ENCODE measurements at places on chromosomes 1 and 21. TPM values are rescaled to one million over a fixed set of nuclear protein-coding genes. Genes with fewer than 3 reads are reported as not detected.

- no peak for DNase-seq
Observed at GRCh38 chr1:180525715-180526039, 23.3 kb upstream of the ACBD6 start.

DNA sequence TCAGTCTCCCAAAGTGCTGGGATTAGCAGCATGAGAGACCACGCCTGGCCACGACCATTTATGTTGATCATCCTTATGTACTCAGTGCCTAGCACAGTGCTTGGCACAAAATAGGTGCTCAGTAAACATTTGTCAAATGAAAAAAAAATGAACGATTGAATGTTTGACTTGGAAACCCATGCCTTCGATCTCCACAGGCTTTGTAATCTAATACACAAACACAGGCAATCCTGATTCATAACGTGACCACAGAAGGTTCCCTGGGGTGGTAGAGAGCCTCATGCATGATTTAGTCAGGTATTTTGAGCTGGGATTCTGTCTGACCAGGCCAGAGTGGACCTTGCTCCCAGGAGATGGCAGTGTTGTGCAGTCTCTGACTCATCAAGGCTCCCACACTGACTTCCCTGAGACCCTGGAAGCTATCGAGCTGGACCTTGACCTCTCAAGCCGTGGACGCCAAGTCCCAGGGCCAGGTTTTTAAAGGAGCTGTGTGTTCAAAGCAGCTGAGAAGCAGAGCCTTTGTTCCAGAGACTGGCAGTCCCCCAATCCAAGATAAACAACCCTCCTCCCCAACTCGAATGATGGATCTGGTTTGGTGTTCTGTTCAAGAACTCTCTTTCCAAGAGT, 81.1 kb downstream of the PGM1 start:
- DNase-seq: peak; percentile 95

Gene MAP3K7CL
- total RNA-seq: 10.7 TPM

Gene KIAA0040
- total RNA-seq: 4.4 TPM

Gene S100A7
- not detected for total RNA-seq

DNA sequence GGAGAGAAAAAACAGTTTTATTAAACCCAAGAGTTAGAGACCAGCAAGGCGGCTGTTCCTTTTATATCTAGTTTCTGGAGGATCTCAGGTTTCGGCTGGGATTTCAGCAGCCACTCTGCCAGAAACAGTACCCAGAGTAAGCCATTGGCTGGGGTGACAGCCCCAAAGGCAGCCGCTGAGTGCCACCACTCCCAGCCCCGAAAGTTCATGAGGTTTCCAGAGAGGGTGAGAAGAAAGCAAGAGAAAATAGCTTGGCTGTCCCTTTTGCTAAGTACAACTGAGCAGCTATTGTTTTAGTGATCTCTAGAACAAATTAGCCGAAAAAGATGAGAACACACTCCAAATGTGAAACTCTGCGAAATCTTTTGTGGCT, 1.2 kb downstream of the SH3BGR start:
- no peak for DNase-seq

Gene NTNG1
- 5.8 TPM for total RNA-seq

DNA sequence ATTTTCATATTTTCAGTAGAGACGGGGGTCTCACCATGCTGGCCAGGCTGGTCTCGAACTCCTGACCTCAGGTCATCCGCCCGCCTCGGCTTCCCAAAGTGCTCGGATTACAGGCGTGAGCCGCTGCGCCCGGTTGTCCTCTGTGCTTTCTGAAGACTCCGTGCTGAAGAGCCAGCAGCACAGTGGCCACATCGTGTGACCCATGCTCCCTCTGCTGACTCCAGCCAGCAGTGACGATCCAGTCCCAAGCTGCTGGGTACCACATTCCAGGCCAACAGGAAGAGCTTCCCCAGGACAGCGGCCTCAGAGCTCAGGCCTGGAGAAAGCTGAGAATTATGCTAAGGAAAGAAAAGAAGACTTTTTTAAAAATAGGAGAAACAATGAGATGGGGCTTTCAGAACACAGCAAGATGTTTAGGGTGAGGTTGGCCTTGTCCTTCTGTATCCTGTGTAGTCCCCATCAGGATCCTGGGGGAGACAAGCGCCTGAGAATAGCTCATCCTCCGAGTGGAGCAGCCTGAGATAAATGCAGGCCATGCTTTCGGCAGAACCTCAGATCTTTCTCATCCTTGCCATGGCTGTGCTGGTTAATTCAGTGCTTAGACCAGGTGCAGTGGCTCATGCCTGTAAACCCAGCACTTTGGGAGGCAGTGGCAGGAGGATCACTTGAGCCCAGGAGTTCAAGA, 207.1 kb downstream of the SLC35F3 start:
- DNase-seq: peak; percentile 75

DNA sequence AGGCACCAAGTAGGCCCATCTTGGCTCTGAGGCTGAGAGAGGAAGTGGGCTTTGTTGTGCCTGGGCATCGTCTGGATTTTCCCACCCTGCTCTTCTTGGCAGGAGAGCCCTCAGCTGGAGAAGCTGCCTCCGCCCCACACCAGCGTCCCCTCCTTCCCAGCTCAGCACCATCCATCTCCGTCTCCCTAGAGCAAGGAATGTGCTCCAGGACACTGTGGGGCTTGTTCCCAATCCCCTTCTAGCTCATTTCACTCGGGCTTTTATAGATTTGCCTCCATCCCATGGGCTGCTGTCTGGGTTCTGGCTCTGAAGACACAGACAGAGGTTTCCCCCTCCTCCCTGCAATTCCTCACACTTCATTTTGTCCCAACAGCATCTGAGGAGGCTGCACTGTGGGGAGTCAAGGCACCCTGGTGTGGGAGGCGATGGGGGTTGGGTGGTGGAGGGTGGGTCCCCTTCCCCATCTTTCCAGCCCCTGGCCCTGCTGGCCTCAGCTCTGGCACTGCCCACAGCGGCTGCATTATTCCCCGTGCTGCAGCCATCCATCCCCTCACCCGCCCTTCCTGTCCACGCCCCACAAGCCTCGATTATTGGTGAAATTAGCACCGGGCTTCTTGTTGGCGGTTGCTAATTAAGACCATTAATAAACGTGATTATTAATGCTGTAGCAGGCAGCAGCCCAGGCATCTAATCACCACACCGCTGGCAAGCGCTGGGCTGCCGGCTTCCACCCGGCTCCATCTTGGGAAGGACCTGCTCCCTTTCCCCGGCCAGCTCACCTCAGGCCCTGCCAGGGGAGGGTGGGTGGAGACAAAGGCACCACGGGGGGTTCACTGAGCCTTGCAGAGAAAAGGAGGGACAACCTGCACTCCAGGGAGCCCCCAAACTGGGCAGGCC, 21.7 kb downstream of the RHBG start:
- DNase-seq: no peak

- DNase-seq: peak; percentile 30
Observed at GRCh38 chr1:53934170-53934765, 11.2 kb downstream of the IFT25 start.

GRCh38 chr1:86950712-86951419, 36.4 kb downstream of the HS2ST1 start:
- no peak for DNase-seq

DNA sequence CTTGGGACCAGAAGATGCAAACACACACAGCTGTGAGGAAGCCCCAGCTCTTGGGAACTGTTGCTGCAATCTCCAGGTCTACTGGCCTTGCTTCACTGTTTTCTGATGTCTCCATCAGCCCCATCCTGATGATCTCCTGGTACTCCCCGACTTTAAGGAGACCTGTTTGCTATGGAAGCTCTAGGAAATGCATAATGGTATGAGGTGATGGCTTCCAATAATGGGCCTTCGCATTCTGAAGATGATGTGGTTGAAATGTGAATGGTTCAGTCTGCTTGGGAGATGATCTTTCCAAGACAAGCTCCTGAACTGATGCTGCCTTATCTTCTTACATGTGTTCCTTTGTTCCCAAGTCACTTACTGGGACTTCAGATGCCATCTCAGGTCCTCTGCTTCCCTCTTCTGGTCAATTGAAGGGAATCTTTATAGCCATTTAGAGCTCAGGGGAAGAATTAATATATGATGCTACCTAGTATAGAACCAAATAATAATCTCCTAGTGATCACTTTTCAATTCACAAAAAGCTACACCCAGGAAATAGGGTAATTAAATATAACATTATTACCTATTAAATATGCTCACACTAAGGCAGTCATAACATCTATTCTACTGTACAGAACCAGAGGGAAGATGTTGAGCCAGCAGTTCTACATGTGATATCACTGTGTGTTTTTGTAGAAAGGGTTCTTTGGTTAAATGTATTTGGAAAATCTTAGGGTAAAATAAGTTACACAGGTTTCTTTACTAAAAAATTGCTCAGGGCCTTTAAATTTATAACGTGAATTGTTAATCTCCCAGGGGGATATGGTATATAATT, 73.9 kb upstream of the VTCN1 start:
- DNase-seq: peak; percentile 78

Gene PDPN
- 4.1 TPM for total RNA-seq

DNA sequence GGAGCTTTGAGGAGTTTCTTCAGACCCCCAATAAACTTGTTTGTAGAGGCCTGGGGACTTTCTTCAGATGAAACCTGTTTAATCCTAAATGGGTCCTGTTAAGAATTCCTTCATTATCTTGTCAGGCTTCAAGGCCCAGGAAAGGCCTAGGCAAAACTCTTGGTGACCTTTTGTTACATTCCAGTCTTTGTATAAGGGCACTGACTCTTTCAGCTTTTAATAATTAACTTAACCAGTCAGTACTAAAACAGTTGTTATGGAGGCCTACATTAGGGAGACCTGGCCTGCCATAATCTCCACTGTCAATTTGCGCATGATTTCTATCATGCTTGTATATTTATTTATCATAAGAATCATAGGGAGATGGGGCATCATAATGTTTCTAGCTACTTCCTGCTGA, 110.2 kb downstream of the FCRL5 start:
- no peak for DNase-seq

DNA sequence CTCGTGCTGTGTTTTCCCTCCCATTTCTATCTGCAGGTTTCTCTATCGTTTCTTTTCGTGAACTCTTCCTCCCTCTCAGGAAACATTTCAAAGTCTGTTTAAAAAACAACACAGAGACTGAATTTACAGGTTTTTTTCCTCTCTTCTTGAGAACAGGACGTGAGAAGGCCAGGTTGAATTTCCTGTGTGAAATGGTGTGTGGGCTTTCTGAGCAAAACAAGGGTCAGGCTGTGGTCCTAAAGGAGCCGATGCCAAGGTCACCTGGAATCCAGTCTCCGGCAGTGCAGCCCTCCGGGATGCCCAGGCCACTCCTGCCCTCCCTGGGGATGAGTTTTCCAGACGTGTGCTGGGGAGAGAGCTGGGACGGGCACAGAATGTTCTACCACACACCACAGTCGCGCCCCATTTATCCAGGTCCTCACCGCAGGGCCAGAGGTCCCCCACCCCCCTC, 62.7 kb upstream of the RUNX3 start:
- DNase-seq: no peak

Data from M059J (cell line).